Activated T-cell treated with anti-CD3 and anti-CD28 coated beads for 4 hours (primary cell): ENCODE measurements at places on chromosomes 2 and 18.

DNA sequence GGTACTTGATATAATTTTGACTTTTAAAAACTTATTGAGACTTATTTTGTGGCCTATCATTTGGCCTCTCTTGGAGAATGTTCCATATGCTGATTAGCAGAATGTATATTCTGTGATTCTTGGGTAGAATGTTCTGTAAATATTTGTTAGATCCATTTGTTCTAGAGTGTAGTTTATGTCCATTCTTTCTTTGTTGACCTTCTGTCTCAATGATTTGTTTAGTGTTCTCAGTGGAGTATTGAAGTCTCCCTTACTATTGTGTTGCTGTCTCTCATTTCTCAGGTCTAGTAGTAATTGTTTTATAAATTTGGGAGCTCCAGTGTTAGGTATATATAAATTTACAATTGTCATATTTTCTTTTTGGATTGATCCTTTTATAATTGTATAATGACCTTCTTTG lies 349.6 kb upstream of the CWC22 start:
- no peak for DNase-seq

DNA sequence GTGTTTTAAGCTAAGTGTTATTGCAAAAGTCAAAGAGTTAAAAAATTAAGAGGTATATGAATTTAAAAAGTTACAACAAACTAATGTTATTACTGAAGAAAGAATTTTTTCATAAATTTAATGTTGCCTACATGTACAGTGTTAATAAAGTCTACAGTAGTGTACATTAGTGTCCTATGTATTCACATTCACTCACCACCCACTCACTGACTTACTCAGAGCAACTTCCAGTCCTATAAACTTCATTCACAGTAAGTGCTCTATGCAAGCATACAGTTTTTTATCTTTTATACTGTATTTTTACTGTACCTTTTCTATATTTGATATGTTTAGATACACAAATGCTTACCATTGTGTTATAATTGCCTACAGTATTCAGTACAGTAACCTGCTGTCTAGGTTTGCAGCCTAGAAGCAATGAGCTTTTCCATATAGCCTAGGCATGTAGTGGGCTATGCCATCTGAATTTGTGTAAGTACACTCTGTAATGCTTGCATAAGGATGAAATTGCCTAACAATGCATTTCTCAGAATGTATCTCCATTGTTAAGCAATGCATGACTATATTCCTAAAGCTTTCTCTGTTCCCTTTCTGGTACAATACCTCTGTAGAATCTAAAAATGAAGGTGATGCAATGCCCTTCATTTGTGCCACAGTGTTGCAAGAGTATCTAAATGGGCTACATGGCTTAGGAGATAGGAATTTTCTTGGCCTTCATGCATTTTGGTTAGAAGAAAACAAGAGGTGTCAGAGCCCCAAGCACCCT lies 370.8 kb upstream of the NT5C1B start:
- DNase-seq = no peak

DNA sequence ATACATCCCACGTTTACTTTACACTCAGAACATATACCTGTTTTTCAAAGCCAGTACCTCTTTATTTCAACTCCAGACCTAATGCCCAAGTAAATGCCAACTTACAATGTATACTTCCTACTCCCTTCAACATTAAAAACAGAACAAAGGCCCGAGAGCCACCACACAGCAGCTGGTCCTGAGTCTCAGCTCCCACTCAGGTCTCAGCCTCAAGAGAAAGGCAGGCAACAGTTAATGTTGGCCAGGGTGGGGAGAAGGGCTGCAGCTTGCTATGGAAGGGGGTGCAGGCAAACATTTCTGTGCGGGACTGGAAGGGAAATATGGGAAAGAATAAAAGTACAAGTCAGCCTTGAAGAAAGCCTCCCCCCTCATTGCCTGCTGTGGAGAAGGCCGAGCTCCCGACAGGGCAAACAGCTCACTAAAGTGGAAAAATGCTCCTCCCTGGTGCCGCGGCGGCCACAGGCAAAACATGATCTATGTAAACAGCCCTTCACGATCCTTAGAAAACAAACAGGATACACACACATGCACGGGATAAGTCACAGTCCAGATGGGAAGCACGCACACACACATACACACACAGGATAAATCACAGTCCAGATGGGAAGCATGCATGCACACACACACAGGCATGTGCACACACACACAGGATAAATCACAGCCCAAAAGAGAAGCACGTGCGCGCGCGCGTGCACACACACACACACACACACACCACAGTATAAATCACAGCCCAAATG lies 67.4 kb downstream of the ADNP2 start:
- DNase-seq = no peak

- no peak for DNase-seq
These were observed 707.4 kb upstream of the CDH2 start for GRCh38 chr18:28884304-28884703.

GRCh38 chr2:158539176-158540005 lies 82.6 kb downstream of the PKP4 start:
- DNase-seq = no peak

DNA sequence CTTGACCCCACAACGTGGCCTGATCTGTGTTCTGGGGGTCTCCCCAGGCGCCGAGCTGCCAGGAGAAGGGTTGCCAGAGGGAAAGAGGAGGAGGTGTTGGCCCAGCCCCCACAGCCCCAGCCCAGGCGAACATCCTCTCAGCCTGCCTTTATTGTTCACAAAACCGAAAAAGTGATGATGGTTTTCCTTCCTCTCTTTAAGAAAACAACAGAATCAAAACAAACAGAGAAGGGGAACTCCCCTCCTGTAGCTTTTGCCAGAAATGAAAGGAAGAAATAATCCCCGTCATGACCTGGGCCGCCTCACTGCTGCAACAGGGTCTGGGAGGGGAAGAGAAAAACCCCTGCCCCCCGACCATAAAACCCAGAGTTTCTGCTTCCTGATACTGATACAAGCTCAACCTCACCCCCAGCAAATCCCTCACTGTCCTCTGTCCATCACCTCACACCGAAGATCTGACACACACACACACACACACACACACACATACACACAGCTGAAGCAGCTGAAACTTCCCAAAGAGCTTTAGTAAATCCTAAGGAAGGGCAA lies 52.0 kb downstream of the ZFP36L2 start:
- no peak for DNase-seq

DNA sequence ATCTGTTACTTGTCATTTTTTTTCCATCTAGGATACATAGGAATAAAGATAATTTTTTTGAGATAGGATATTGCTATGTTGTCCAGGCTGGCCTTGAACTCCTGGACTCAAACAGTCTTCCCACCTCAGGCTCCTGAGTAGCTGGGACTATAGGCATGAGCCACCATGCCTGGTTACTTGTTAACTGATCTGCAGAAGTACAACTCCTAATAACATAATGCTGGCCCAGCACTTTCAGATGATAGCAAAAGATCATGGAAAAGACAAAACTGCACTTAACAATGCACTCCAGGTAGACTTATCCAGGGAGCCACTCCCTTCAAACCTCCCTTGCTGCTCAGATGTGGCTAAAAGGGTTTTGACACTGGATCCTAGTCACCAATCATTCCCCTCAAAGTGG lies 11.4 kb upstream of the CTDP1 start:
- DNase-seq = no peak

GRCh38 chr2:98072442-98072841 lies 14.5 kb upstream of the VWA3B start:
- DNase-seq = no peak
